Activated T-helper 1 cell treated with anti-CD3 and anti-CD28 coated beads, Interleukin-2, amount 50 U/mL, for 16 hours (primary cell): ENCODE measurements at places on chromosomes 7 and 10.

- no peak for DNase-seq
These were observed 3.2 kb downstream of the UBE2H start for GRCh38 chr7:129949292-129950133.

- DNase-seq = no peak
These were observed 572.4 kb upstream of the LRRTM3 start for GRCh38 chr10:66353422-66353821.

DNA sequence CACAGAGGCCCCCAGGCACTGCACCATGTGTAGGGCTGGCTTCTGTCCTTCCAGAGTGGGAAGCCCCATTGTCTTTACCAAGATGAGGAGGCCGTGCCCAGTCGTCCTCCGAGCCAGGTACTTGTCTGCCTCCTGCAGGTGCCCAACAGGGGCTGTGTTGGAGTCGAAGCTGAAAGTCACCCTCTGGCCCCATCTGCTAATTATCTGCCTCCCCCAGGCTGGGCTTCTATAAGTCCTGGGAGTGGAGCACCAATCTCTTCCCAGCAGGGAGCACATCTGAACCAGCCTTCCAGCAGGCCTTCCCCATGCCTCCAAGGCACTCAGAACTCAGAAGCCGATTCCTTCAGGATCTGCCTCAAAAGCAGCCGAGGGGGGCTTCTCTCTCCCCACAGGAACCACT lies 11.6 kb upstream of the CHST15 start:
- DNase-seq = no peak

GRCh38 chr10:86802473-86803108 lies 46.2 kb downstream of the BMPR1A start:
- DNase-seq = no peak

GRCh38 chr10:105679781-105680180 lies 1038.7 kb downstream of the SORCS3 start:
- no peak for DNase-seq

DNA sequence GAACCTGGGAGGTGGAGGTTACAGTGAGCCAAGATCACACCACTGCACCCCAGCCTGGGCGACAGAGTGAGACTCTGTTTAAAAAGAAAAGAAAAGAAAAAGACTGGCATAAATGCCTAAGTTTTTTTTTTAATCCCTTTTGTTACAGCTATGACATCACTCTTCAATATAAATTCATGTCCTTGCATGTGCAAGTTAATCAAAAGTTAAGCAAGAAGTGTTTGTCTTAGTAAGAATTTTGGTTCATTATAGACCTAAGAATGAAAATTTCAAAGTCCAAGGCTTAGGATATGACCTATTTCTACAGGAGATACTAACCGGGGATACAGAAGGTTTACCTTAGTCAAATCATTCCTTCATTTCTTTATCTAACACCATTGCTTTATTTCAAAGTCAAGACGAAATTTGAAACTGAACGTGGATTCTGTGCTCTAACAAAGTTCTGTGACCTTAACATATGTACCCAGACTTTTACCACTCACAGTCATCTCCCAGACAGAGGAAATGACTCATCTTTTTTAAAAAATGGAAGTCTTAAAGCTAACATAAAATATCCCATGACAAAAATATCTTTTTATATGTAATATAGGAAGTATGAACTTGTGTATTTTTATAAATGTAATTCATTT lies 29.3 kb upstream of the ITGB8 start:
- DNase-seq = no peak

- no peak for DNase-seq
These were observed 333.7 kb downstream of the NRG3 start for GRCh38 chr10:82208726-82209125.

- no peak for DNase-seq
These were observed 56.7 kb upstream of the EBF3 start for GRCh38 chr10:130020651-130021382.

DNA sequence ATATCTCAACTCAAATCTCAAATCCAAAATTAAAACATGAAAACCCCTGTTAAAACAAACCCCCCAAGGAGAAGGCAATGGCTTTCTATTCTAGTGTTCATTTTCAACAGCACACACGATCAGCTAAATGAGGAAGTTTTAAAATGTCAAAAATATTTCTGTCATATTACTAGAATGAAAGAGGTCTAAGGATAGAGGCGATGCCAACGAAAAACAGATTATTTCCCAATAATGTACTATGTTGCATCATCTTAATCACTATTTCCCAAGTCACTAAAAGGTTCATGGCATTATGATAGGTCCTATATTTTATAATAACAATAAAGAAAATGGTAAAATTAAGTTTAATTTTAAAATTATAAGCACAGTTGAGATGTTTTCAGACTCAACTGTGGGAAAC lies 10.1 kb downstream of the CNOT4 start:
- no peak for DNase-seq

- no peak for DNase-seq
These were observed 197.0 kb upstream of the ZMIZ1 start for GRCh38 chr10:78871796-78872195.

DNA sequence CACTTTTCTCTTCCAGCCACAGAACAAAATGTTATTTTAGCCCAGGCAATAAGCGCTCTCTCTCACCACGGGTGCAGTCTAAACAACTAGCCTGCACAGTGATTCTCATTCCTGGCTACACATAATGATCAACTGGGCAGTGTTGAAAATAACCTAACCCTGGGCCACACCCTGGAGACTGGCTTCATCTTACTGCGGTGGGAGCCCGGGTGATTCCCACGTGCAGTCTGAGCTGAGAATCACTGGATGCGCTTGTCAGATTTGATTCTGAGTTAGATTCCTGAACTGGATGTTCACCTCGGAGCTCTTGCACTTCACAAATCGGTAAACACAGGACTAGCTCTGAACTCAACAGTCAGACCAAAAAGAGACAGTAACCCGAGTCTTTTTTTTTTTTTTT lies 14.9 kb downstream of the ZC3HAV1 start:
- DNase-seq = no peak

DNA sequence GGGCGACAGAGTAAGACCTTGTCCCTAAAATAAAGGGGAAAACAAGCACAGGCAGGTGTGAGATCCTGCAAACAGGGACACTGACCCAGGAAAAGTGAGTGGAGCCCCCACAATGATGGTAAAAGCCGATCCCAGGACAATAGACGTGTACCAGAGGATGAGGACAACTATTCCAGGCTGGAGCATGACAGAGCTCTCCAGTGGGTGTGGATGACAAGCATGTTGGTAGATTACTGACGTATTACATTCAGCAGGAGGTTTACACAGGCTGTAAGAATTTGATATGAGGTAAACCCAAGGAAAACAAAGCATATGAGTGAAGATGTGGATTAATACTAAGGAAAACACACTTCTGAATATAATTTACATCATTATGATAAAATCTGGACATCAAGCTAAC lies 27.8 kb upstream of the SMURF1 start:
- DNase-seq = no peak

GRCh38 chr10:104045151-104046089 lies 40.3 kb downstream of the COL17A1 start:
- DNase-seq = no peak

GRCh38 chr7:76397409-76398183 lies 11.9 kb downstream of the SSC4D start:
- DNase-seq = peak; percentile 72

GRCh38 chr10:26374426-26374825 lies 63.7 kb upstream of the APBB1IP start:
- no peak for DNase-seq

GRCh38 chr7:98282703-98283102 lies 1.2 kb downstream of the BRI3 start:
- DNase-seq = no peak

GRCh38 chr7:155345490-155345889 lies 47.8 kb downstream of the INSIG1 start:
- no peak for DNase-seq

- no peak for DNase-seq
These were observed 37.1 kb upstream of the AGBL3 start for GRCh38 chr7:134949171-134949570.

DNA sequence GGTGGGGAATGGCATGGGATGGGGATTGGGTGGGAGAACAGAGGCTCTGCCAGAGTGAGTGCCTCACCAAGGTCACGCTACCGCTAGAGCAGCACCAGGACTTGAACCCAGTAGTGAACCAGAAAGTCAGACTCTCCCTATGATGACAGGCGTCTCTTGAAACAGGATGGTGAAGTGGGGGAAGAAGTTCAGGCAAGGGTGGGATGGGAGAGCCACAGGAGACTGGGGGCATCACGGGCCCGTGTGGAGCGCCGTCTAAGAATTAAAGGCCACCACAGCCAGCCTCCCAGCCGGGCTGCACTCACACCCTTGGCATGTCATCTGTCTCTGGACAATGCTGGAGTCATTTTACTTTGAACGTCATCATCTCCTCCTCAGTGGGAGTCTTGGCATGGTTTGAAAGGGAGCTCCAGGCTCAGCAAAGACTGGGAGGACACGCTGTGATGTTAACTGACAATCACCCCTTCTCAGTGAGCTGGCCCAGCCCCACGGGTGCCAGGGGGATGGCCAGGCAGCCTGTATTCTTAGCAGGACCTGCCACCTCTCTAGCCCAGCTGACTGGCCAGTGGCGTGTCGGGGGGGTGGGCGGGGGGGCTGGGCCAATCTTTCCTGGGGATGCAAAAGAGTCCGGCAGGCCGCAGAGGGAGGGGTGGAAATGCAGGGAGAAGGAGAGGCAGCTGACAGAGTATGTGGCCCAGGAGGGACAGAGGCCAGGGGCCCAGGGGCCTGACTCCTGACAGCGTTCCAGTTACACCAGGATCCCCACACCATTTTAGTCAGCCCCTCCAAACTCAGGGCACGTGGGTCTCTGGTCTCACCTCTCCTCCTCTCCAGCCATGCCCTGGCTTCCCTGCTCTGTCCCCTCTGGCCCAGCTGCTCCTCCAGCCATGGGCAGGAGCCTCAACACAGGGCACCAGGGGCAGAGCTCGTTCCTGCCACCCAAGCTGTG lies 96.2 kb downstream of the VOPP1 start:
- DNase-seq = no peak

DNA sequence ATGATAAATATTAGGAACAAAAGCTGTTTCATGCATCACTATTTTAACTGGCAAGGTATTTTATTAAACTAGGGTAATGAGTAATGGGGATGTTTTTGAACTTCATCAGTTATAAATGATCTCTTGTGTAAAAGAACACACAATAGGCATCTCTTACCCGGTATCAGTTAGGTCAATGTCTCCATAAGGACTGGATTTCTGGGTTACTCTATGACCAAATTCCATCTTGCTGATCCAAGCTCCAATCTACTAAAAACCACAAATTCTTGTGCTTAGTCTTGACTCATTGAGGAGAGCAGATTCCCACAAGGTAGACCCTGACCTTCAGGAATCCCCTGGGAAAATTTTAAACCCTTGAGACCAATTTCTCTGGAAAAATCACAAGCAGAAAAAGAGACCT lies 1167.7 kb downstream of the XPNPEP1 start:
- no peak for DNase-seq

DNA sequence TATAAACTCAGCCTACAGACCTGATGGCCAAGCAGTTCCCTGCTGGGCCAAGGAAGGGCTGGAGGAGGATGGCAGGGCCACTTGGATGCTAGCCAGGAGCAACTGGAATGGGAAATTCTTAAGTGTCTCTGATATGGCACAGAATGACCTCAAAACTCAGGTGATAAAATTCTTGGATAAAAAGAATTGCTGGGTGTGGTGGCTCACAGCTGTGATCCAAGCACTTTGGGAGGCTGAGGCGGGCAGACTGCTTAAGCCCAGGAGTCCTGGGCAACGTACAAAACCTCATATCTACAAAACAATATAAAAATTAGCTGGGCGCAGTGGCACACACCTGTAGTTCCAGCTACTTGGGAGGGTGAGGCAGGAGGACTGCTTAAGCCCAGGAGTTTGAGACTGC lies 14.0 kb upstream of the PKD1L1 start:
- DNase-seq = no peak

- DNase-seq = no peak
These were observed 122.2 kb upstream of the LRGUK start for GRCh38 chr7:134004829-134005505.

DNA sequence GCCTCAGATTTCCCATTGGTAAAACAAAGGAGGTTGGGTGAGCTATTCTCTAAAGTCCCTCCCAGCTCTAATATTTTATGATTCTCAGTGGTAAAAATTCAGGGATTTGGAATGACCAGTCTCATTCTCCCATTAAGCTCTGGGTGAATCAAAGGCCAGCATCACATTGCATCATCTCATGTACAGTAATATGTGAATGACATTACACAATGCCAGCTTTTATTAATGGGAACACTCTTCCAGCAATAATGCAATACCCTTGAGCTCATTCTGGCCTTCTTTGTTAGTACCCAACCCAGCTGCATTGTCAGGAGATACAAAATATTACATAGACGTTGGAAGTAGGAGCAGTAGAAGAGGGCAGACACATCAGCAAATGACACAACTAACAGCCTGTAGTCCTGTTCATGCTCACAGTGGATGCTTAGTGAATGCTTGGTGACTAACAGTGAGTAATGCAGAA lies 100.0 kb upstream of the EGR2 start:
- DNase-seq = no peak

DNA sequence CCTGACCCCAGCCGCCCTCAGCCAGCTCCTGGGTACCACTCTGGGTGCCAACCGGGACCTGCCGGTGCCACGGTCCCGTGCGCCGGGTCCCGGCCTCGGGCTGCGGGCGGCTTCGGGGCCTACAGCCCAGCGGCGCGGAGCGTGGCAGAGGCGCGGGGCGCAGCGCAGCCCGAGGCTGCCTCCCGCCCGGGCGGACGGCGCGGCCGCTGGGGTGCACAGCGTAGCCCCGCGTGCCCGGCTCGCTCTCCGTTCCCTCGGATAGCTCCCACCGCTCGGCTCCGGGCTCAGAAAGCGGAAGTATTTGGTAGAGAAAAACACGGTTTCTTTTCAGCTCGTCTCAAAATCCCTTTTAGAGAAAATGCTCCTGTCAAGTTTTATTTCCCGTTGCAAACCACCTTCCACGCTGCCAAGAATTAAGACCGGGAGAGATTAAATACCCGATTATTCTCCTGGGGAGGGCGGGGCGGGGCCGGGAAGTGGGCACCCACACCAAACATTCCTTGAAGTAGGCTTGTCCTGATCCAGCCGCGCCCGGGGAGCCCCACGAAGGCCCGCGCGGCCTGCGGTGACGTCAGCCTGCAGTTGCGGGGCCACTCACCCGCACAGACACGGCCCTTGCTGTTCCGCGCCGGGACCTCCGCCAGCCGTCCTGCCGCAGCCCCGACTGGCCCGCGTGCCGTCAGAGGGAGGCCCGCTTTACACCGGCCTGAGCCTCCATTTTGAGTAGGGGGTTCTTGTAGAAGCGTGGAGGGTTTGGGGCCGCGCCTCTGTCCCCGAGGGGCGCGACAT lies 7.2 kb downstream of the HOXA13 start:
- DNase-seq = no peak

DNA sequence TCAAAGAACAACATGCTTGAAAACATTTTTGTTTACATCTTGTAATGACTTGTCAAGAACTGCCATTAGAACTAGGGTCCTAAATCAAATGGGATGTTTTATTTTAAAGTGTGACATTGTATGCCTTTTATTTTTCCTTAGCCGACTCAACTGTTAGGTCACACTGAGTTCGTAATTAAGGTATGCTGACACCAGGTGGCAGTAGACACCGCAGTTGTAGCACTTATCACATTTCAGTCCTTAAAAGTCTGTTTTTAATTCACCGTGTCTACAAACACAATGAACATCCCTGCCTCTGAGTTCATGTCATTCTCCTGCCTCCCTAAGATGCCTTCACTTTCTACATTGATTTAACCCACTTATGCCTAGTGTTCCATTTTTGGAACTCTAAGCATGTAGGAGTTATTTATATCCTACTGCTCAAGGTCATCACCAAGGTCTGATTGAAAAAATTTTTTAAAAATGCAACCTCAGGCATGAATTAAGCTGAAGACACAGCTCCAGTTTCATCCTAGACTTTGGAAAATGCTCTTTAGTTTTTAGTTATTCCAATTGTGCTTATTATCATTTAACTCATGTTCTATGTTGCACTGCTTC lies 186.1 kb downstream of the BMPER start:
- DNase-seq = no peak

- DNase-seq = no peak
These were observed 187.4 kb upstream of the GRB10 start for GRCh38 chr7:50970092-50970491.
